GM19239 (cell line): ENCODE measurements at places on chromosomes 16 and 17.

DNA sequence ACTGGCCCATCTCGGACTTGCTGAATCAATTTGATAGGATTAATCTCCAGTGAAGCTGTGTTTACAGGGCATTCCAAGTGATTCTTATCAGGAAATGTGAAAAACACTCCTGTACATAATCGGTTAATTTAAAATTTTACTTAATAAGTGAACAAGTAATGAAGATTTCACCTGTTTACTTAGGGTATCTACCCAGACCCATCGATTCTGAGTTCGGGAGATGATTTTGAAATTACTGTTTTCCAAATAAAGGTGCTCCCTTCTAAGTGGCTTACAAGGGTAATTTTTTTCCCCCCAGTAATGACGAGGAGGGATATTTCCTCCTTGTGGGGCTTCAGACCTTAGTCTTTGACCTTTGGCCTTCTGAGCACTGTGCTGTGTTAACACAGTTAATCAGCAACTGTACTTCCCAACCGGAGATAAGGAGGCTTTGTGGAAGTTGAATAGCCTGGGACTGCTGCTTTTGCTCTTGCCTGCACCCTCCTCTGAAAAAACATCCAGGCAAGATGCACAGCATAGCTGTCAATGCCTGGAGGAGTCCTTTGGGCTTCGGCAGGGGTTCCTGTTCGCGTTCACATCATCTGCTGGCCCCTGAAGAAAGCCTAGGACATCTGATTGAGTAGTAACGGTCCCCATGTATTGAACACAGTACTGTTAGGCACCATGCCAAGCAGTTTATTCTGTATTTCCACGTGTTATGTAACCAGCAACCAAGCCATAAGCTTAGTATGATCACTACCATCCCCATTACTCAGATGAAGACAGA lies 1.8 kb downstream of the FAHD1 start:
- no peak for DNase-seq

DNA sequence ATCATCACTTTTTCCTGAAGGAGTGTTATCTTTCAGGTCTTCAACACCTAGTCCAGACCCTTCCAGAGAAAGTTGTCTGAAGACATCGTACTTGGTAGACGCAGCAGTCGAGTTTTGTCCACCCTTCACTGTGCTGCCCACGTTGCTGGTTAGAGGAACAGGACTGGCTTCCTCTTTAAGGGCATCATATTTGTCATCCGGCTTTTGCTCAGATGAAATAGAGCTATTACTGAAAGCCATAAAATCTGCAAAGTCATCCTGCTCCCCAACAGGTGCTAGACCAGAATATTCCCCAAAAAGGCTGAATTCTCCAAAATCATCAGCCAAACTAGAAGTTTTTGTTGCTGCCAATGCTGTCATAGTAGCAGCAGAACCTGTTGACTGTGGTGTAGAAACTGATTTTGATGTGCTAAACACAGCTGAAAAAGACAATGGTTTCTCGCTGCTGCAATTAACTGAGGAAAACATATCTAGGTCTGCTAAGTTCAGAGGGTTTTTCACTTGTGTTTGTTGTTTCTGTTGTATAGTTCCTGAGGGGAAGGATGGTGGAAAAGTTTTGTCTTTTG lies 55.7 kb downstream of the SYNRG start:
- DNase-seq, result no peak

DNA sequence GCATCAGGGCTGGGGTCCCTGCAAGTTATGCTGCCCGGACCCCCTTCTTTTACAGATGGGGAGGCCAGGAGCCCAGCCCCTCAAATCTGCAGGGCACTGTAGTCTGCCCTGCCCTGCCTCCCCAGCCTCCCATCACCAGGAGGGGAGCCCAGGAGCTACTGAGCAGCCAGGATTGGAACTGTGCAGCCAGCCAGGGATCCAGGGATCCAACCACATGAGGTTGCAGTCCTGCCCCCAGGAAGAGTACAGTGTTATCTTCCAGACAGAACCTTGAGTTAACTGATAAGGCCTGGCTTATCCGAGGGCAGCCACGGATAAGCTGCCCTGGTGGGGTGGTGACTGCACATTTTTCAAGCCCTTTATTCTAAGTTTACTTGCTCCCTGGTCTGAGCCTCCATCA lies 11.4 kb upstream of the NDRG4 start:
- no peak for DNase-seq

DNA sequence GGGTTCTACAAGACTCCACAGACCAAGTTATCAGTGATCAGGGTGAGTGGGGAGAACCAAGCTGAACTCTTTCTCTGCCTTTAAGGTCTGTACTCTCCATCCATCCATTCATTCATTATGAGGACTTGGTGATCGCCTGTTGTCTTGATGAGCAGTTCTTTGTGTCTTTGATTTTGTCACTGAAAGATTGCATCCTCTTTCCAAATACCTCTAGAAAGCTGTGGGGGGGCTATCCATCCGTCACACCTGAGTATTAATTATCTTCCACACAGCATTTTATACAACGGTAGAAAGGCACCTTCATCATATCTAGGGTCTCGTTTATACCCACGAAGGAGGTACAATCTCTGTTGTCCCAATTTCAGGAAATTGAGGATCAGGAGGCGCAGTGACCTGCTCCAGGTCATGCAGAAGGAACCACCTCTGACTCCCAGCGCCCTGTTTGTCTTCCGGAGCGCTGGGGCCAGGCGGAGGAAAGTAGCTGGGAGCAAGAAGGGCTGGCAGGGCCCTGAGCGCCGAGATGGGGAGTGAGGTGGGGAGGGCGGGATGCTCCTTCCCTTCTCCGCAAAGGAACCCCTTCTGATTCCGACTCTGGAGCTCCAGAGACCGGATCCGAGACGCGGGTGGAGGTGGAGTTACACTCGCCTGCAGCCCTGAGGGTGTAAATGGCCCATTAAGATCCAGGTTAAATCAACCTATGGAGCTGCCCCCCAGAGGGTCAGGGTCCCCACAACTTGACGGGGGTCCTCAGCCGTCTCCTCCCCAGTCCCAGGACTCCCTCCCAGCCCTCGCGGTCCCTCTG lies 605 bp upstream of the ABAT start:
- no peak for DNase-seq

DNA sequence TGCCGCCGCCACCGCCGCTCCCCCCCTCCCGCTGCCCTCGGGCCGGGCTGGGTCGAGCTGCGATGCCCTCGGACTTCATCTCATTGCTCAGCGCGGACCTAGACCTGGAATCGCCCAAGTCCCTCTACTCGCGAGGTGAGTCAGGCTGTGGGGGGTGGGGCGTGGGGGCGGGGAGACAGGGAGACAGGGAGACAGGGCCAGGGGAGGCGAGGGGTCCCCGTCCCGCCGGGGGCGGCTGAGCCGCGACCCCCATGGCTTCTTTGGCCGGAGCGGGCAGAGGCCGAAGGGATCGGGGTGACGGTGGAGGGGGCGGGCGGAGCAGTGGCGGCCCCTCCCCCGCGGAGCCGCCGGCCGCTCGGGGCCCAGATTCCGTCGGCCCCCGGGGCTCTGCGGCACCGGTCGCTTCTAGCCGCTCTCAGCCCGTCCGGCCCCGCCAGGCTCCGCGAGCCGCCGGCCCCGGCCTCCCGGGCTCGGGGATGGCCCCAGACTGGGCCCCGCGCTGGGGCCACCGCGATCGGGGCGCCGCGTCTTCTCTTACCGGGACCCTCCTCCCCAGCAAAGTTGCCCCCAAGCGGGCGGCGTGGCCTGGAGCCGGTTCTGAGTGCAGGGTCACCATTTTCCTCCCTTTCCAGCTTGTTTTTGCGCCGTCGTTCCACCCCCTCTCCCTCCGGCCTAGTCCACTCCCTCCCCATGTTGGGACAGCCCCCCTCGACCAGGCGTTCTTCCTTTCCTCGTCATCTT lies 644 bp downstream of the NFAT5 start:
- no peak for DNase-seq

GRCh38 chr16:67311607-67312488 lies 14.7 kb downstream of the KCTD19 start:
- no peak for DNase-seq

- no peak for DNase-seq
Measured at GRCh38 chr17:53949473-53950090, 126.9 kb downstream of the KIF2B start.

- no peak for DNase-seq
Measured at GRCh38 chr17:32546031-32546444, 59.2 kb downstream of the CDK5R1 start.

GRCh38 chr17:56510554-56511342 lies 82.8 kb upstream of the NOG start:
- no peak for DNase-seq

DNA sequence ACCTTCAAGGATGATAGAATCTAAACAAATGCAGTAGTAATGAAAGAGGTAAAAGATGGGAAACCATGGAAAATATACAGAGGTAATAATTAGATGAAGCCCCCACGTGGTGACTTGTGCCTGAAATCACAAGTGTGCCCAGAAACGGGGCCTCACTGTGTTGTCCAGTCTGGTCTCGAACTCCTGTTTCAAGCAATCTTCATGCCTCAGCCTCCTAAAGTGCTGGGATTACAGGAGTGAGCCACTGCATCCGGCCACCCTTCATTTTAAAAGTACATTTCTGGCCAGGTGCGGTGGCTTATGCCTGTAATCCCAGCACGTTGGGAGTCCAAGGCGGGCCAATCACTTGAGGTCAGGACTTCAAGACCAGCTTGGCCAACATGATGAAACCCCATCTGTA lies 14.2 kb upstream of the PRR14 start:
- no peak for DNase-seq

DNA sequence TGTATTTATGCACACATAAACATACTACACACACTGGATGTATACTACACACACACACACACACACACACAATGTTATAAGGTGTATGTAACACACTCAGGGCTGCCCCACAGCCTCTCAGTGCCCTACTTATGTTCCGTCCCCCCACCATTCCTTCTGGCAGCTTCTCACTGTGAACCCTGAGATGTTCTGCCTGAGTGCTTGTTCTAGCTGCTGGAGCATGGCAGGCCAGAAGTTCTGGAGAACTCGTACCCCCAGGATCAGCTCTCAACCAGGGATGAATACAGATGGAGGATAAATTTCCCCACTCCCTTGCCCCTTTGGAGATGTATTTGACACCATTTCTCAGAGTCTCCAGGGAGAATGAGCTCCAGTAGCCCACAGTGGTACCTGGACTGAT lies 76.4 kb downstream of the CDH13 start:
- no peak for DNase-seq

DNA sequence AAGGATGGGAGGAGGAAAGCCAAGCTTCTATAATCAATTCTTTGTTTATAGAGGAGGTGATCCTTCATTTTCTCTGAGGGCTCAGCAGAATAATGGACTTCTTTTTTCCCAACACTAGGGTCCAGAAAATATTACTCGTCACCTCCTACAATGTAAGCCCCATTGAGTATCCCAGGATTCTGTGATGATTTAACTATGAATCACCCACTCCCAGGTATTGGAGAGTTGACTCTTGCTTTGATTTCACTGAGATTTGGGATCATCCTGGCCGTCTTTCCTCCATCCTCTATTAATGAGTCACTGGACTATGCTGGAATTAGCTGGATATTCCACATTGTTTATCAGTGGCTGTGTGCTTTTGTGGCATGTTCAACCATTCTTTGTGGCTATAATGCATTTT lies 452.0 kb downstream of the NPIPA7 start:
- DNase-seq, result no peak

DNA sequence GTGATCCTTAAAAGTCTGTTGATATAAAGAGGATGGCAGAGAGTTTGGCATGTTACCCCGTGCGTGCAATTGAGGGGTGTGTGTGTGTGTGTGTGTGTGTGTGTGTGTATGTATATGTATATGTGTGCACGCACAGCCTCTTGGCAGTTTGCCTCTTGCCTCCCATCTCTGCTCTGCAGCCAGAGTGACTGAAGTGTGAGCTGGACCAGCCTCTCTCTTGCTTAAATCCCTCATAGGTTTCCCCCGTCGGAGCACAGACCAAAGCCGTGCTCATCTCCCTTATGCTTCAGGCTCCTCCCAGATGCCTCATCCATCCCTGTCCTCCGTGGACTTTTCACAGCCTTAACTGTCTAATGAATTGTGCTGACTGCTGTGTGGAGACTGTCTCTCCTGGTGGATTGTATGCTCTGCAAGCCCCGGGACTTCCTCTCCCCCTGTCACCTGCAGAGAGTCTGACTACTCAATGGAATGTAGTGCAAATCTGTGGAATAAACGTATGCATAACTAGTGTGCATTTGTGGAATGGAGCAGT lies 413.5 kb downstream of the CPPED1 start:
- DNase-seq, result no peak

DNA sequence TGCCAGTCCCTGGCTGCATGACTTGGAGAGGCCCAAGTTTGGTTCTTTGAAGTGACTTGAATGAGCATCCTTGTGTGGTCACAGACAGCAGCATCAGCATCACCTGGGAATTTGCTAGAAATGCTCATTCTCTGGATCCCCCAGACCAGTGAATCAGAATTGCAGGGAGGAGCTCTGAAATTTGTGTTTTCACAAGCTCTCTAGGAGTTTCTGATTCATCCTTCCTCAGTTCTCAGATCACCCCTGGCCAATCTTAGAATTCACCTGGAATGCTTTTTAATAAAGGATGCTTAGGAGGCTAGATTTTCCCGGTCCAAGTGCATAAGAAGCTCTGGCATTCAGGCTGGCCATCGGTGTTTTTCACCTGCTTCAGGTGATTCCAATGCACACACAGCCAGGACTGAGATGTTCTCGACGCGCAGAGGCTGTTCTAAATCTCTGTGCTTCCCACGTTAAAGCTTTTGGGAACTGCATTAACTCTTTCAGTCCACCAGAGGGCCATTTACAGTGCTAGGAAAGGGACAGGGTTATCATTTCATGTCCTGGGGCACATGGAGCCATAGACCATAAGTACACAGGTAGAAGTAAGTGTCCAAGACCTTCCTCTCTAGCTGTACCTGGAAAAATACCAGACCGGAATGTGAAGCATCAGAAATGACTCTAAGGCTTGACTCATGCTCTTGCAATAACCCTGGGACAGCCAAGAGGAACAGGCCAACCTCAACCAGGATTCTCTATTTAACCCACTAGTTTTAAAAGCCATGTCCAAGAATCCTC lies 85.7 kb upstream of the XYLT1 start:
- peak; percentile 29 for DNase-seq

- no peak for DNase-seq
Measured at GRCh38 chr16:65069766-65070165, 52.1 kb downstream of the CDH11 start.

GRCh38 chr16:66222756-66223155 lies 143.7 kb upstream of the CDH5 start:
- DNase-seq, result no peak

GRCh38 chr17:15456972-15457722 lies 10.3 kb downstream of the CDRT4 start:
- no peak for DNase-seq

- DNase-seq, result no peak
Measured at GRCh38 chr17:19327031-19327783, 35.3 kb downstream of the B9D1 start.
